ENCODE measurements at places on chromosomes 2 and 18.

DNA sequence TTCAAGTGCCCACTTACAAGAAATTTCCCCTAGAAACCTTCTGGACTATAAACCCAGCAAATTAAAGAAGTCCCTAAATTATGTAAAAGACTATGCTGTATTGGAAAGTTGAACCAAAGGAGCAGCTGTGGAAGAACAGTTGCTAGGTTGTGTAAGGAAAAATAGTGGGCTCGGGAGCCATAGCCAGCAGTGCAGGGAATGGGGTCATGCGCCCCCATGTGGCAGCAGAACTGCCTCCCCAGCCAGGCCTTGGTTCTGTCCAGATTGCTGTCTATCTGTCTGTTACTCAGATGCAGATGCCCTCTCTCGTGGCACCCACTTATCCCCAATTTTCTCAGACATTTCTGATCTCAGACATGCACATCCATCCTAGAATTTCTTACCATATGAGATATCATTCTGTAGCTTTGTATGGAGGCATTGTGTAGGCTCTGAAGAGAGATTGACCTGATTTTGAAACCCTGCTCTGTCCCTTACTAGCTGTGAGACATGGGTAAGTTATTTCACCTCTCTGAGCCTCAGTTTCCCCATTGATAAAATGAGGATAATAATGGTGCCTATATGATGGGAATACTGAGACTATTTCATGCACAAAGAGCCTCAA is 258.3 kb downstream of the SS18 start:
- DNase-seq, result no peak

GRCh38 chr2:26807788-26808460 is 22.1 kb downstream of the CENPA start:
- no peak for DNase-seq

DNA sequence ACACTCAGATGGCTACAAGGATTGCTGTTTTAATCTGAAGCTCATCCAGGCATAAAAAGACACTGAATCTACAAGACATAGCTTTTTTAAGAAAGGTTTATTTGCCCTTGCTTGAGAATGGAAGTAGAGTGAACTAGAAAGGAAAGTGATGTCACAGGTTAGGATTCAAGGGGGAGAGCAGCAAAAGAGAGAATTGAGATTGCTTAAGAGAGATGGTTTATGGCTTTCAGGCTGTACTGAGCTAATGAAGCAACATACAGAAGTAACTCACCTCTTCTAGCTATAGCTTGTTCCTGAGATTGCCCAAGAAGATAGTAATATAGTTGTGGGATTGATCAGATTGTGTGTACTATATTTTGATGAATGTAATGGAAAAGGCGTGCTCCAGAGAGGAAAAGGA is 26.1 kb upstream of the ACVR2A start:
- no peak for DNase-seq

- peak; percentile 45 for DNase-seq
These were observed 286.1 kb upstream of the SIX3 start for GRCh38 chr2:44655401-44655864.

DNA sequence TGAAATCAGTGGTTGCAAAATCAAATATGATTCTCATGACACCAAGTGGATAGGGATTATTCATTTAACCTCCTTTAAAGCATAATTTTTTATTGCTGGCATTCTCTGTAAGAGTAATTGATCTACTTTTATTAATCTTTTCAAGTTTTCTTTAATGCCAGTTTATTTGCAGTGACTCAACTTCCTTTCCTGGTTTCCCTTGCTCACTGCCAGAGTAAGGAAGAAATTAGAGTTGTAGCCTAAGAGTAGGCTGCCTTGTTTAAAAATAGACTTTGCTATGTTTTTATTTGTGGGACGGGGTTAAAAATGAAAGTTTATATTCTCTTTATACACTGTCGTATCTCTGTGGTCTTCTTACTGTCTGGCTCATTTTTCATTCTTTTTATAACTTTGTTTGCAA is 148.6 kb downstream of the WDR7 start:
- no peak for DNase-seq

GRCh38 chr2:140593132-140593531 is 1537.7 kb downstream of the LRP1B start:
- DNase-seq, result no peak

- DNase-seq, result no peak
These were observed 300.0 kb upstream of the PIK3C3 start for GRCh38 chr18:41655074-41655473.

DNA sequence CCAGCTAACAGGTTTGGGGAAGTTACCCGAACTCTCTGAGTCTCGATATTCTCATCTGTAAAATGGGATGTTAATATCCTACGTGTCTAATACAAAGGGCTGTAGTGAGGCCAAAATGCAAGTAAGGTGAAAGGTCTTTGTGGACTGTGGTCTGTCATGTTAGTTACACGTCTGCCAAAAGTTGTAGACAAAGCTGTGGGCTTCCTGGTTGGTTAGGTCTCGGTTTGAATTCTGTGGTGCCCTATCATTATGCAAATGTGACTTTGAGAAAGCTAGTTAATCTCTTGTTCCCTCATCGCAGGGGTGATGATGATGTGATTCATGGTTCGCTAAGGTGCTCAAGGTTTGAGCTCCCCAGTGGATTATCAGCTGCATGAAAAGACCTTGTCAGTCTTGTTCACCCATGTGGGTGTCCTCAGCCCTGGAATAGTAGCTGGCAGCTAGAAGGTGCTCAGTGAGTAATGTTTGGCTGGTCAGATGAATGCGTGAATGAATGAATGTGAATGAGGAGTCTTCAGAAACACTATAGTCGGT is 23.1 kb downstream of the TRIB2 start:
- DNase-seq, result no peak

GRCh38 chr18:1805521-1805920 is 765.8 kb downstream of the METTL4 start:
- DNase-seq, result no peak

- DNase-seq, result no peak
These were observed 106.9 kb upstream of the RGPD4 start for GRCh38 chr2:107719836-107720235.

DNA sequence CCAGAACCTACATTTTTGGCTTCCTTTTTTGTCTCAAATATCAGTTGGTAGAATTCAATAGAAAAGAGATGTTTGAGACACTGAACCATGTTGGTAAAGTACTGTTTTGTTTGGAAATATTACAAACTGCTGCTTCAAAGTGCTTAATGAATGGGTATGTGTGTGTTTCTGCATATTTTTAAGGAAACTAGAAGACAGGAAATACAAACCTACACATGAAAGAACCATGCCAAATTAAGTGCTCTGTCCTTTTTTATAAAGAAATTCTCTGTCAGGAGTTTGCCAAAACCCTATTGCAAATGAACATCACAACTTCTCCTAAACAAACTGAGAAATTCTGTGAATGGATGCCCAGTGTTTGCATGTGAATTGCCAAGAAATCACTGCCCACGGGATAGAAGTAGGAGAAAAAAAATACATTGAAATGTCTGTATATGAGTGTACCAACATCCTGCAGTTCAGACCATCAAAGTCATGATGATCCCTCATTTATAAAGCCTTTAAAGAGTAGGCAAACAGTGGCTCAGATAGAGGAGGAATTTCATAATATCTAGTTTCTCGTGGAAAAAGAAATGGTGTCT is 69.6 kb upstream of the RND3 start:
- DNase-seq, result no peak
